ENCODE measurements at places on chromosomes 7 and 10.

GRCh38 chr10:9911488-9911887 is 1106.2 kb upstream of the CELF2 start:
- DNase-seq = no peak

DNA sequence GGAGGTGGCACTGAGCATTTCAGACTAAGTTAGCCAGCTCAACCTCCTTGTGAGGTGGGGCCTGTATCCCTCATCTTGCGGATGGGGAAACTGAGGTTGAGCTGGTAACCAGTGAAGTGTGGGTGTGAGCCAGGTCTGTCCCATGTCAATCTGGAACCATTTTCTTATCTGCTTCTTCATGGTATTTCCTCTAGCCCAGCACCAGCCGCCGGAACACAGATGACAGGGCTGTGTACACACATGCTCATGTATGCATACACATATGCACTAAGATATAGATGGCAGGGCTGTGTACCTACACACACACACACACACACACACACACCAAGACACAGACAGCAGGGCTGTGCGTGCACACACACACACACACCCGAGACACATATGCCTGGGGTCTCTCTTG is 18.5 kb downstream of the RAMP3 start:
- no peak for DNase-seq

- no peak for DNase-seq
Observed at GRCh38 chr10:73756183-73756582, 12.0 kb downstream of the SEC24C start.

GRCh38 chr10:12324530-12324929 is 24.8 kb upstream of the CAMK1D start:
- DNase-seq = no peak

GRCh38 chr7:68414631-68415425 is 1183.4 kb upstream of the AUTS2 start:
- no peak for DNase-seq

DNA sequence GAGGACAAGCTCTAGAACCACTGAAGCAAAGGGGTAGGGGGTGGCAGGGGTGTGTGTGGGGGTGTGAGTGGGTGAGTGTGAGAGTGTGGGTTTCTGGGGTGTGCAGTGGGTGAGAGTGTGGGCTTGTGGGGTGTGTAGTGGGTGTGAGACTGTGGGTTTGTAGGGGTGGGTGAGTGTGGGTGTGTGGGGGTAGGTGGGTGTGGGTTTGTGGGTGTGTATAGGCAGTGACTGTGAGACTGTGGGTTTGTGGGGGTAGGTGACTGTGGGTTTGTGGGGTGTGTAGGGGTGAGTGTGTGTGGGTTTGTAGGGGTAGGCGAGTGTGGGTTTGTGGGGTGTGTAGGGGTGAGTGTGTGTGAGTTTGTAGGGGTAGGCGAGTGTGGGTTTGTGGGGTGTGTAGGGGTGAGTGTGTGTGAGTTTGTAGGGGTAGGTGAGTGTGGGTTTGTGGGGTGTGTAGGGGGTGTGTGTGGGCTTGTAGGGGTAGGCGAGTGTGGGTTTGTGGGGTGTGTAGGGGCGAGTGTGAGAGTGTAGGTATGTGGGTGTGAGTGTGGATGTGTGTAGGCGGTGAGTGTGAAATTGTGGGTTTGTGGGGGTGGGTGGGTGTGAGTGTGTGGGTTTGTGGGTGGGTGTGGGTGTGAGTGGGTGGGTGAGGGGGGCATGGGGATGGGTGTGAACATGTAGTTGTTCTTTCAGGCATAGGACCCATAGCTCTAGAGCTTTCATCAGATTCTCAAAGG is 8.8 kb downstream of the NOS3 start:
- DNase-seq = no peak

GRCh38 chr7:54946271-54946670 is 72.5 kb upstream of the EGFR start:
- DNase-seq = no peak

DNA sequence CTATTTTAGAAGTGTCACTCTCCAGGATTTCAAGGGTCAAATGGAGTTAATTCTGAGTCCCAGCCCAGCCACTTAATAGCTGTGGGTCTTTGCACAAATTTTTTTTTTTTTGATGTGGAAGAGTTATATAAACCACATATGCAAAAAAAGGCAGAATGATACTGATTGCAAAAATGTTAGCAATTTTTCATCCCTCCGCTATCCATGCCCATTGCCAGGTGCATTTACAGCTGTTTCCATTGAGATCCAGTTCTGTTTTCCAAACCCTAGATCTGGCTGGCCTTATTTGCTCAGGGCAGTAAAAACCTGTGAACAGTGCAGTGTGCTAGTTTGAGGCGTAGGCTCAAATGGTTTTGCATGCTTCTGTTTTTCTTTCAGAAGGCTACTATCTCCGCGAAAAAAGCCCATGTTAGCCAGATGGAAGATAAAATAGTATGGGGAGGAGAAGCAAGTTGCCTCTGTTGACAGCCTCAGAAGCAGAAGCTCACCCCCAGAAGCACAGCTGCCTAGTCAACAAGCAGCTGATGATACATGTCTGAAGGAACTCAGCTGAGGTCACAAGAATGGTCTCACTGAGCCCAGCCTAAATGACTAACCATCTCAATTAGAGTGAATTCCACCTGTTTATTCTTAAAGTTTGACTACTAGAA is 997 bp upstream of the ZNF138 start:
- no peak for DNase-seq

DNA sequence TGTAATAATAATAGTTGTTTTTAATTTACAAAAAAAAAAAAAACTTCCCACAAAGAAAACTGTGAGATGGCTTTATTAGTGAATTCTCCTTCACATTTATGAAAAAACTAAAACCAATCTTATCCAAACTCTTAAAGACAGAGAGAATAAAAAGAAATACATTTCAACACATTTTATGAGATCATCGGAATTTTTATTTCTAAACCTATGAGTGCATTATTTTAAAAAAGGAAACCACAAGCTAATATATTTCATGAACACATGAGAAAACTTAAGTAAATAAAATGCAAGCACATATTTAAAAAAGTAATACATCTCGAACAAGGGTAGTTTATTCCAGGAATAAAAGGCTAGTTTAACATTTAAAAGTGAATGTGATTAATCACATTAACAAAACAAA is 31.5 kb downstream of the C7orf25 start:
- DNase-seq = no peak

DNA sequence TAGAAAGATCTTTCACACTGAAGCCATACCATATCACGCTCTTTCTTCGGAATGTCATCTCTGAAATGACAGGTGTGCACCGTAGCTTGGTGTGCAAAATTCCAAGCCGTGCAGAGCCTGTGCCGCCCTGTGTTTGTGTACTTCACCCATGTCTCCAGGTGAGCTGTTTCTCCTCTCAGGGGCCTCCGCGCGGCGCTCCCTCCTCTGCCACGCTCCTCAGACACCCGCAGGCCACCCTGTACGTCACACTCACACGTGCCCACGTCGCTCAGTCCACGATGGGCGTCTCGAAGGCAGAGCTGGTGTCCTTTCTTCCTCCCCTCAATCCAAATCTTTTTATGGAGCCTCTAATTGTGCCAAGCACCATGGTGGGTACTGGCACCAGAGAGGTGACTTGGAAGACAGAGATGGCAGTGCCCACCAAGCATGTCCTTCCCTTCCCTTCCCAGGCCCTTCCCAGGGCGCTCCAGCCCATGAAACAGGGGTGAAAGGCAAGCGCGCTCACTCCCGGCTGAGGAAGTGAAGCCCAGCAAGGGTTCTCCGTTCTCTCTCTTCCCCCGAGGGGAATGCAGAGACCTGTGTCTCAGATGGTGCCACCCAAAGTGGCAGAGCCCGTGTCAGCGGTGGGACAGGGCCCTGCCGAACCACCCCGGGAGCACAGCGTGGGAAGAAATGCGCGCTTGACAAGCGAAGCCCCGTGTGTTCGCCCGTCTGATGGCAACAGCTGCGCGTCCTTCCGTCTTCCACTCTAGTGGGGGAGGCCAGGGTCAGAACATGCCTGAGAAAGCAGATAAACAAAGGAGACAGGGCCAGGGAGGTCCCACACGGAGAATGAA is 292.5 kb upstream of the SHH start:
- no peak for DNase-seq

GRCh38 chr10:75021379-75022249 is 89.8 kb upstream of the SAMD8 start:
- DNase-seq = no peak

- DNase-seq = no peak
Observed at GRCh38 chr7:81349044-81349443, 420.8 kb downstream of the HGF start.

GRCh38 chr10:100184840-100185239 is 989 bp downstream of the ERLIN1 start:
- DNase-seq = no peak

GRCh38 chr7:28355635-28356319 is 56.5 kb upstream of the CREB5 start:
- no peak for DNase-seq

- DNase-seq = no peak
Observed at GRCh38 chr7:151774951-151775350, 102.0 kb downstream of the PRKAG2 start.

DNA sequence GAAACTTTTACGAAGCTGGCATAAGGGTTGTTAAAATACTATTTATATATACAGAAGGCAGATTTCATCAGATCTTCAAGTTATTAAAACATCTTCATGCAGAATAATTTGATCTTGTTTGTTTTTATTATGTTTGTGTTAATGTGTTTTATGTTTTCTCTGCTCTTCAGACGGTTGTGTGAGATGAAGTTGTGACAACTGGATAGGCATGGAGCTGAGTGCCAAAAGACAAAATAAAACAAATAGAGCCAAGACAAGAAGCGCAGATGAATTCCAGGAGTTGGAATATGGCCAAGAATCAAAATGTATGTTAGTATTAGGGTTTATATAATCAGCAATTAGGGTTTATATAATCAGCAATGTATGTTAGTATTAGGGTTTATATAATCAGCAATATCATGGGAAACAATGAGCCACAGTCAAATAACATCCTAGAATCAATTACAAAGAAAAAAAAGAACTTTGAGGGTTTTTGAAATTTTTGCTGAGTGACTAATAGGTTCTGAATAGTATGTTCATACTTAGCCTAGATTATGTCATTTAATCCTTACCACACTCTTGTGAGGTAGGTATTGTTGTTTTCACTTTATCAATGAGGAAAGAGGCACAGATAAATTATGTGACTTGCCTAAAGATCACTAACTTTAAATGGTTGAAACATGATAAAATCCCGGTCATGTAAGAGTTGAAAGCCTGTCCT is 488.0 kb upstream of the STEAP1 start:
- DNase-seq = no peak

DNA sequence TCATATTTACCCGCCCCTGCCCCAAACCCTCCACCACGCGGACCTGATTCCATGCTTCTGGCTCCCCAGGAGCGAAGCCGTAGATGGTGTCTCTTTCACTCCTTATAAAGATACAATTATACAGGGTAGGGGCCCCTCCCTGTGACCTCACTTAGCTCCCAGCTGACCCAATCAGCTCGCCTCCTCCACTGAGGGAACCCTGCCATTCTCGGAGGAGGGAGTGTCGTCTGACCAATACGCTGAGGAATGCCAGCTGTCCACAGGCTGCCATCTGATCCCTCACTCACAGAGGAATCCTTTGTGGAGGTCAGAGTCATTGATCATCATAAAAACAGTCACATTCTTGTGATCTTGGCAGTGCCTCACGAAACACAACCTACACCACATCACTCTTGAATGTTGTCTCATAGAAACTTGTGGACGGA is 67.5 kb upstream of the INSIG1 start:
- no peak for DNase-seq

- DNase-seq = no peak
Observed at GRCh38 chr7:117673839-117674238, 194.0 kb downstream of the CFTR start.

- DNase-seq = no peak
Observed at GRCh38 chr10:92822060-92822634, 26.2 kb upstream of the EXOC6 start.

GRCh38 chr7:4883372-4884144 is at the start of gene RADIL:
Gene RADIL (minus strand): TSS chr7:4883716. CDS start chr7:4878139, 5,577 bp downstream.
- peak; percentile 94 for DNase-seq

DNA sequence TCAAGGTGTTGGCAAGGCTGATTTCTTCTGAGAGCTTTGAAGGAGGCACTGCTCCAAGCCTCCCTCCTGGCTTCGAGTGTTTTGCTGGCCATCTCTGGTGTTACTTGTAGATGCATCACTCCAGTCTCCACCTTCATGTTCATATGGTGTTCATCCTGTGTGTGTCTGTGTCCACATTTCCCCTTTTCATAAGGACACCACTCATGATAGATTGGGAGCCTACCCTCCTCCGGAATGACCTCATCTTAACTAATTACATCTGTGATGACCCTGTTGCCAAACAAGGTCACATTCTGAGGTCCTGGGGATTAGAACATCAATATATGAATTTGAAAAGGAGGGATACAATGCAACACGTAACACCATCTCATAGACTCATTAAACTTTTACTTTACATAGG is 119.0 kb downstream of the CREB5 start:
- DNase-seq = no peak

GRCh38 chr10:22635650-22636049 is 78.7 kb downstream of the PIP4K2A start:
- DNase-seq = no peak

DNA sequence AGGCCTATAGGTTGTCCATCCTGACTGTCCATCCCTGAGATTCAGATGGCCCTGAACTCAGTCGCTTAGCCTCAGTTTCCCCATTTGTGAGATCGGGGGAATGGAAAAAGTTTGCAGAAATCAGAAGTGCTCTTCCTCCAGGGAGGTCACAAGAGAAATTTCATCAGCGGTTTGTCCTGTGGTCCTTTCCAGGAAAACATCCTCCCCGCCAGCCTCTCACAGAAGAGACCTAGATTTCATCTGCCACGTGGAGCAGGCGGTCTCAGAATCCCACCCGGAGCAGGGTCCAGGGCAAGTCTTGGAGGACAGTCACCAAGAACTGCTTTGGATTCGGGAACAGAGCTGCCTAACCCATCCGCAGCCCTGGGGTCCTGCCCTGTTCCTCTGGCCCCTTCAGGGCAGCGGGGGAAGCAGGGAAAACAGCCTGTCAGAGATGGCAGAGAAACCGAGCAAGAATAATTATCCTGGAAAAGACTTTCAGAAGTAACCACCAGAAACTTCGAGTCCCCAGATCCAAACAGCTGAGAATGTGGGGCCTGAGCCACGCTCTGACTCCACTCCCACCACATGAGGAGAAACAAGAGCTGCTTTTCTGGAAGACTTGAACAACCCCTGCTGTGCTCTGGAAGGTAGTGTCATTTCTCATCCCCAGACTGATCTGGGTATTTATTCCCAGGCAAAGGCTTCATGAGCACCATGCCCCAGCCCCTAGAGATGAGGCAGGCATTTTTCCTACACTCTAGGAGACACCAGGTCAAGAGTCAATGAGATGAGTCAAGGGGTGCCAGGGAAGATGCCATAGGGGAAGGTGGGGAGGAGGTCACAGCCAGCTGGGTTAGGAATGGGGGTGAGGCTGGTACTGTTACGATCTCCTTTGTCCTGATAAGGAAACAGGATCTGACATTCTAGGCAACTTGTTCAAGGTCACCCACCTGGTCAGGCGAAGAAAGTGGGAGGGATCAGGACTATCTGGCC is 1.1 kb upstream of the TNS3 start:
- no peak for DNase-seq

Measured in activated CD4-positive, alpha-beta memory T cell treated with anti-CD3 and anti-CD28 coated beads for 36 hours (primary cell).